ENCODE measurements at places on chromosomes 7 and 10.

GRCh38 chr10:60870803-60871202 is 73.2 kb downstream of the RHOBTB1 start:
- DNase-seq: no peak

- DNase-seq: no peak
Measured at GRCh38 chr7:108127461-108127860, 2.7 kb downstream of the LAMB4 start.

GRCh38 chr7:79489371-79489770 is 35.9 kb upstream of the MAGI2 start:
- no peak for DNase-seq

- no peak for DNase-seq
Measured at GRCh38 chr10:70350501-70350900, 31.9 kb downstream of the LRRC20 start.
